NCI-H2107 (cell line): ENCODE measurements at places on chromosomes 7 and 10.

DNA sequence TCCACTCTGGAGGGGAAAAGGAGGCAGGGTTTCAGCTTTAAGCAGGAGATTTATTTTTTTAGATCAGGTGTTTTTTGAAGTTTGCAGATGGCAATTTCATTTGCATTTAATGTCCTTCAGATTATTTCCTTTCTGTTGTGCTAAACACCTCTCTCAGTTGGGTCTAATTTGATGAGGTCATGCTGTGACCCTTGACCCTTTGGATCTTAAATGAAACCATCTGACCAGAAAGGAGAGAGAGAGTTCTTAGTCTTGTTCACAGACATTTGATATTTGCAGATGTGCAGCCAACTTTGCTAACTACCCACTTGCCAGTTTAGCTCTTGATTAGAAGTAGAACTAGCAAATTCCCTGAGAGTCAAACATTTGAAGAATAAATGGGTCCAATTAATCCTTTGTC lies 101.5 kb upstream of the RAB11FIP2 start:
- no peak for DNase-seq

GRCh38 chr10:61304746-61305145 lies 148.4 kb downstream of the TMEM26 start:
- DNase-seq = no peak

DNA sequence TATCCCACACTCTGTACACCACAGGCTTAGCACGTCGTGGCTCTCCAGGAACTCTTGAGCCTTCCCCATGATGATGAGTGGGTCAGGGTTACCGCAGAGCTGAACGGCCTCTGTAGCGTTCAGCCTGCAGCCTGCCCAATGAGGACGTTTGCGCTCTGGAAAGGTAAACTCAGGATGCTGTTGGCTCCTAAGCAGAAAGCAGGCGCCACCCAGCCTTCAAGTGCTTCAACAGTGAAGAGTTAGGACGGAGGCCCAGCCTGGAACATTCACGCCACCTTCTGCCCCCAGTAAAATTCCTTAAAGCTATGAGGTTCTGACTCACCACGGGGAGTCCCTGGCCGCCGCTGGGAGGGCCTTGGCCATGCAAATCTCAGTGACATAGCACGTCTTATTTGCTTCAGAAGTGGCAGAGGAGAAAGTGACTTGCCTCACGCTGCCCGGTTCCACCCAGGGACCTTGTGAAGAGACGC lies 161.5 kb upstream of the SH2B2 start:
- no peak for DNase-seq

GRCh38 chr7:7183061-7183837 lies 905 bp downstream of the C1GALT1 start:
- no peak for DNase-seq

DNA sequence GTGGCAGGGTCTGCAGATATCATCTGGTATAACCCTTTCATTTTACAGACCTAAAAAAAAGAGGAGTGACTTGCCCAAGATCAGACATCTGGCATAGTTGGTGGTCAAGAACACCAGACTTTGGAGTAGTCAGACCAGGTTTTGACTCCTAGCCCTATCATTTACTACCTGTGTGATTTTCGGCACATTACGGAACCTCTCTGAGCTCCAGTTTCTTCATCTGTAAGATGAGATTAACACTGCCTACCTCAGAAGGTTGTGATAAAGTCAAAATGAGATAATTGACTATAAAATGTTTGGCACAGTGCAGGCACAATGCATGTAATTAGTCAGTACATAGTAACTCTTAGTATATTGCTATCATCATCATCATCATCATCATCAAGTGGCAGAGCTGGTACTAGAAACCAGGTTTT lies 1.2 kb downstream of the STRIP2 start:
- DNase-seq = no peak

DNA sequence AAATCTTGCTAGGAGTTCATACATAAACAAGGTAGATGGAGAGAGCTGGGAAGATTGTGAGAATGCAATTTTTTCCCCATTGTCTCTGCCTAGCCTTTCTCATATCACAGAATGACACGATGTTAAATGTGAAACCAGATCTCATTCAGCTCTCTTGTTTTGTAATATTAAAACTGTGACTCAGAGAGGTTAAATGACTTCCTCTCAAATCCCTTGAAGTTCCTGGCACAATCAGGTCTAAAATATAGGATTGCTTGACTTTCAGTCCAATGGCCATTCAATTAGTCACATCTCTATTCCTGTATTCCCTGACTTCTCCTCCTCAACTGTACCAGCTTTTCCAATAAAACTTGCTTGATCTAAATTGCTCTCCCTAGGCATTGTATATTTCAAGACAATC lies 3.1 kb downstream of the ANKRD22 start:
- DNase-seq = no peak

GRCh38 chr7:84009782-84010181 lies 184.8 kb downstream of the SEMA3A start:
- DNase-seq = no peak

- DNase-seq = no peak
Measured at GRCh38 chr10:71285180-71285545, 33.9 kb upstream of the SLC29A3 start.

DNA sequence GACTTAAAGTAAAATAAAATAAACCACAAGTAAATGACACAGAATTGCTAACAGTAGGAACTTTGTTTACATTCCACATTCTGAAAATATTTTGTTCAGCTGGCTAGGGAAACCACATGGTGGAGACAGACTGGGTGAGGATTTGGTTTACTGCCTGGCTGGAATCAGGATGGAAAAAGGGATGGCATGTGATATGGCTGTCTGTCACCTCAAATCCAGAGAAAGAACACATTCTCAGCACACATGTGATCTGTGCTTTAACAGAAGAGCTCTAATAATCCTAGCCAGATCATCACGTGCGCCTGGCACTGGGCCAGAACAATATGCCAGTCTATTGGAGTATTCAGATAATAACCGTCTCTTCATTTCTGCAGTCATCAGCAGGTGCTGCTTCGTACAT lies 90.9 kb upstream of the PIP4K2A start:
- peak; percentile 35 for DNase-seq

- DNase-seq = no peak
Measured at GRCh38 chr10:97427571-97428179, 1.7 kb downstream of the PGAM1 start.

DNA sequence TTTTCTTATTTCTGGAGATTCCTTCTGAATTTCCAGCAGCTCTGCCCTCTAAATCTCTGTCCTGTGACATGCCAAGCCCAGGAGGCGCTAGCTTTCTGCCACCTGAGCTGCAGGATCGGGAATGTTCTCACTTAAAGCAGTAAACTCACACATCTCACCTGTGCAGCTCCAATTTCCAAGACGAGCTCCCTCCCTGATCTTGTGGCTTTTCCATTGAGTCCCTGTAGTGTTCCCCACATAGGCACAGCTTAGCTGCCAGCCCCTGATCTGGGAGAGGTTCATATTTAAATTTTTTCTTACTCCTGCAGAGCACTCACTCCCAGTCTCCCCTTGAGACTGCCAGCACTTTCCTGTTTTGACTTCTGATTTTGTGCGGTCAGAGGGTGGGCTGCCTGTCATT lies 479.3 kb downstream of the GLRX3 start:
- no peak for DNase-seq

- DNase-seq = no peak
Measured at GRCh38 chr7:87000344-87000743, 59.1 kb downstream of the ELAPOR2 start.

GRCh38 chr7:47542051-47542450 lies 39.9 kb downstream of the TNS3 start:
- DNase-seq = no peak

DNA sequence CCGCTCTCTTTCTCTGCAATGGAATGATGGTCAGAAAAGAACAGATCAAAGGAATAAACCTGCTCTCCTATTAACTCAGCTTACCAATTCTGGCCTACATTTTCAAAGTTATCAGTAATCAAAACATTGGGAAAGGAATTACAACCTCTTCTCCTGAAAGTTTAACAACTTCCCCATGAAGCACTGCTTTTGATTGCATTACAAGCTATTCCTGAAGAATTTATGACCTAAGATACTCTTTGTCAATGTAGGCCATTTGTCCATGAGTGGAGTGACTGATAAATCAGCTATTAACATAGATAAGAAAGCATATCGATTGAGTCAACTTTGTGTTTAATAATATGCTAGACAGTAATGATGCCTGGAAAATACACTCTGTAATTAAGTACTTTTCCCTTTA lies 271.7 kb upstream of the C7orf33 start:
- no peak for DNase-seq

DNA sequence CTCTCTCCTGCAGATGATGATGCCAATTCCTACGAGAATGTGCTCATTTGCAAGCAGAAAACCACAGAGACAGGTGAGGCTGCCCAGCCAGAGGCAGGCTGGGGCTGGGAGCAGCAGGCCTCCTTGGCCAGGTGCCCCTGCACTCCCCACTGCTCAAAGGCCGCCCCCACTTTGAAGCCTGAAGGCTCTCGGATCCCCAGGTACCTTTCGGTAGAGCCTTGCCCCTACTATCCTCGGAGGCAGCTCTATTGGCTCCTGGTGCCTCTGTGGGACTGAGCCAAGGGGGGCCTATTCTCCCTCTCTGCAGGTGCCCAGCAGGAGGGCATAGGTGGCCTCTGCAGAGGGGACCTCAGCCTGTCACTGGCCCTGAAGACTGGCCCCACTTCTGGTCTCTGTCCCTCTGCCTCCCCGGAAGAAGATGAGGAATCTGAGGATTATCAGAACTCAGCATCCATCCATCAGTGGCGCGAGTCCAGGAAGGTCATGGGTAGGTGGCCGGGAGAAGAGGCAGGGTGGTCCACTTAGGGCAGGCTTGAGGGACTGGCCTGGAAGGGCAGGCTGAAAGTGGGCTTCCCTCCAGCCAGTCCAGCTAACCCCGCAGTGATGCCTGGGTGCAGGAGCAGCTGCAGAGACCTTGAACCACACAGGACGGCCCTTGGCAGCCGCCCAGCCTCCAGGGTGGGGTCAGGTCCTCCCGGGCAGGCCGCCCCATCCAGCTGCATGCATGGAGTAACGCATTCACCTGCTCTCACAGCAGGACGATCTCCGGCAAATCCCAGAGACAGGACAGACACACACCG lies 14.1 kb downstream of the LAT2 start:
- DNase-seq = no peak

DNA sequence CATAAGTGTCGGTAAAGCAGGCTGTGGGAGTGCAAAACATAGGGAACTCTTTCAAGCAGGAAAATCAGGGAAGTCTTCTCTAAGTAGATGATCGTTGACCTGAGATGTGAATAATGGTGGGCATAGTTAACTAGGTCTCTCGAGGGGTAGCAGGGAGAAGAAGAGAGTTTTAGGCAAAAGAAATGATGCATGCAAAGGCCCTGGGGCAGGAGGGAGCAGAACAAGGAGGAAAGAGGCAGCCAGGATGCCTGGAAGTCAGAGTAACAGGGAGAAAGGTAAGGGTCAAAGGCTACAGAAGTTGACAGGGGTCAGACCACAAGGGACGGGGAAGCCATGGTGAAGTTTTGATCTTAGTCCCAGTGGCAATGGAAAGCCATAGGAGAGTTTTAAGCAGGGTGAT lies 47.8 kb upstream of the PAX2 start:
- no peak for DNase-seq

DNA sequence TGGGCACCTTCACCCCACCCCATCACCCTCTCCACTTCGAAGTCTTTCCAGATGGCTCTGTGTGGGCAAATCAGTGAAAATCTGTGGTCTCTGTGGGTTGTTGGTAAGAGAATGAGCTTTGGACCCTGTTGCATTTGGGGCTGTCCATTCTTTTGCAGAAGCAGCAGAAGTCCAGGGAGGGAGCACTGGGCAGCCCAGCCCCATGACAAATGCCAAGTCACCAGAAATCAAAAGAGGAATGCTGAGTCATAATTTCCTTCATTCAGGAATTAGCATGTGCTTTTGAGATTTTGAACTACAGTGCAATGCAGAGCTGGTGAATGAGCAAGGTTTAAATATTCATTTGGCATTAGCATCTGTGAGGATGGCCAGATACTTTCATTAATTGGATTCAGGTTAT lies 556.2 kb downstream of the LRMDA start:
- DNase-seq = no peak

DNA sequence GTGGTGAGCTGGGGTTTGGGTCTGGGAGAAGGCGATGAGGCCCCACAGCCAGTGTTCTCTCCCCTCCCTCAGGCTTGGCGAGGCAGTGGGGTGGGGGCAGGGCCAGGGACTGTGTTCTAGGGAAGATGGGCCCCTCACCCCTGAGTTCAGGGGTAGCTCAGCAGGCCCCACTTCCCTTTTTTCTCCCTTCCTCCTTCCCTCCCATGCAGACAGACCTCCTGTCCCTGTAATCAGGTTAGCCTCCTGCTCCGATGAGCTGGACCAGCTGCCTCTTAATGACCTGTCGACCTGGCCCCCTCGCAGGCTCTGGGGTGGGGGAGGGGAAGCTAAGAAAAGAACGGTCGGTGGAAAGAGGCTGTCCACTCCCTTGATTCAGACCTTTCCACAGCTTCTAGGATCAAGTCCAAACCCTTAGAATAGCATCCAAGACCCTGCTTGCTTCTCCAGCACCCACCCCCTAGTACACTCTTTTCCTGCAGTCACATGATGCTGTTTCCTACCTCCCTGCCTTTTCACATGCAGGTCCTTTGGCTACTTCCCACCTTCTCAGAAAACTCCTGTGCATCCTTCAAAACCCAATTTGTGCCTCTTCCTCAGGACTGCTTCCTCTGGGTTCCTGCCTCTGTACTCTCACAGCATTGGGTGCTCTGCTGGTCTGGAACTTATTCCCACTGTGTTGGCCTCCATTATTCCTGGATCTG lies 64.1 kb downstream of the ZMIZ1 start:
- no peak for DNase-seq

DNA sequence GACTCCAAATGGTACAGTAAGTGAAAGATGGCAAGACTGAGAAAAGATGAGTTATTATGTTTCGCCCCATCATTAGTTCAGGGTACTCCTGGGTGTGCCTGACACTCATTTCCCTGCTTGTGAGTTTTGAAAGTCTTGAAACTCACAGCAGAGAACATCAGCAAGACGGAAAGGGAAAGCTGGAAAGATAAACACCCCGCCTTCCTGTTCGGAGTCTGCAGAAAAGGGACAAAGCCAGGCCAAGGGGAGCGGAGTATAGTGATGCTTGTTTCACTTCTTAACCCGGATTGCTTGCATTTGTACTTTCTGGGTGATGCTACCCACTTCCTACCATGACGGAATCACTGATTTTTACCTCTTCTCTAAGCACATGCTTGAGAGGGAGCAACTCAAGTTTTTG lies 294.5 kb downstream of the FRMD4A start:
- DNase-seq = no peak

DNA sequence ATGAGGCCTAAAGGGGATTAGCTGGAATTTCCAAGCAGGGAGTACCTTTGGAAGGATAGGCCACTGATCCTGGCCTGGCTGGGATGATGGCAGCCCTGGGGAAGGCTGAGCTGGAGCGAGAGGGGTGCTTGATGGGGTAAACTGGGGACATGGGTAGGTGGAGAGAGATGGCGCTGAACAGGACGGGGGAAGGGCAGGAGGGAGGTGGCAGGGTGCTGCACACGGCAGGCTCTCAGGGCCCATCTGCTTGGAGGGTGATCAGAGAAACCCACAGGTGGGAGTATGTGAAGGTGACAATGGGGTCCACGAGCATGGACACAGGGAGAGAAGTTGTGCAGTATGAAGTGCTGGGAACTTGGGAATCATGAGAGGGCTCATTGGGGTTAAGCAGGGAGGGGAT lies 10.3 kb downstream of the MAT1A start:
- DNase-seq = no peak
